ENCODE measurements at places on chromosomes 6 and 20.

DNA sequence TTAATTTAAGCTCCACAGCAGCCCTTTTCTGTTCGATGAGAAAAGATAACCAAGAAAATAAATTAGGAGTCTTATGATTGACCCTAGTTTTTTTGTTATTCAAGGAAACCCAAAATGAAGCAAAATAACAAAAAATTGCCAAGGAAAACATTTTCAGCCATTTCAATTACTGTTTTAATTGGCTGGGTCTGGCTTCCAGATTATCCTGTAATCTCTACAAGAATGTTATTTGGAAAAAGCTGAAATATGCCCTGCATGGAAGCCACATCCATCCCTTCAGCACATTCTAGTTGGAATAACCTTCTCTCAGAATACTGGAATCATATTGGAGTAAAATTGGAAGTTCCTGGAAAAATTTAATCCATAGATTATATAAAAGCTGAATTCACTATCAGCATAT, 191.1 kb upstream of the CCN2 start:
- peak; percentile 38 for DNase-seq

DNA sequence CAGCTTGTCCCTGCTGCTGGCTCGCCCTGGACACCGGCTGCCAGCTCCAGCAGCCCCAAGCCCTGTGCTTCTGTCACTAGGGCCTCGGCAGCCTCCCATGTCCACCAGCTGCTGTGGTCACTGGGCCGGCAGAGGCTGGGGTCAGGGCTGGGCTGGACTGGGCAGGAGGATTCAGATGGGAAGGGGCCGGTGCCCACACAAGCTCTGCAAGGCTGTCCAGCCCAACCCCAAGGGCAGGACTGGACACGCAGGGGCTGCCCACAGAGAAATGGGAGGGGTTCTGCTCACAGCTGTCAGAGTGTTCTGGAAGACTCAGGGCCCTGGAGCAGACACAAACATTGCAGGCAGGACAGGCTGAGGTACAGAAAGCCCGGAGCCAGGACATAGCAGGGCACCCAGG, 65.6 kb downstream of the ADNP start:
- no peak for DNase-seq

GRCh38 chr20:18811186-18811585, 2.4 kb upstream of the SCP2D1 start:
- DNase-seq = no peak

GRCh38 chr6:13765570-13765969, 48.8 kb downstream of the MCUR1 start:
- DNase-seq = peak; percentile 16

- no peak for DNase-seq
Measured at GRCh38 chr6:87628424-87628823, 38.5 kb downstream of the ORC3 start.

DNA sequence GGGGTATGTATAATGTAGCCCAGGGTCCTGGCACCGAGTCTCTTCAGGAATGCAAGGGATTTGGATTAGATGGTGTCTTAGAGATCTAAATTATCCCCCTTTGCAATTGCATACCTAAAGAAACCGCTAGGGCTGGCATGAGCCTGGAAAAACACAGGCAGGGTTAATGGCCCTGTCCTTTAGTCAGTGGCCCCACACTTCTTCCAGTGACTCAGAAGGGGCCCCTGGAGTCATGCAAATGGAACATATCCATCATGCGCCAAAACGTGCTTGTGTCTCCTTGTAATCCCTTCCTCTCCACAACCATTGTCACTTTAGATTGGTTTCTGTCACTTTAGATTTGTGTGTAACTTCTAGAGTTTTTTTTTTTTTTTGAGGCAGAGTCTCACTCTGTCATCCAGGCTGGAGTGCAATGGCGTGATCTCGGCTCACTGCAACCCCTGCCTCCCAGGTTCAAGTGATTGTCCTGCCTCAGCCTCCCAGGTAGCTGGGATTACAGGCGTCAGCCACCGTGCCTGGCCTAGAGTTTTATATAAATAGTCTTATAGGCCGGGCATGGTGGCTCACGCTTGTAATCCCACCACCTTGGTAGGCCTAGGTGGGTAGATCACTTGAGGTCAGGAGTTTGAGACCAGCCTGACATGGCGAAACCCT, 8.7 kb upstream of the MYBL2 start:
- DNase-seq = peak; percentile 12

GRCh38 chr20:43972692-43973091, 58.0 kb downstream of the TOX2 start:
- DNase-seq = no peak

GRCh38 chr6:162750776-162751175, 23.0 kb downstream of the PACRG start:
- DNase-seq = no peak

DNA sequence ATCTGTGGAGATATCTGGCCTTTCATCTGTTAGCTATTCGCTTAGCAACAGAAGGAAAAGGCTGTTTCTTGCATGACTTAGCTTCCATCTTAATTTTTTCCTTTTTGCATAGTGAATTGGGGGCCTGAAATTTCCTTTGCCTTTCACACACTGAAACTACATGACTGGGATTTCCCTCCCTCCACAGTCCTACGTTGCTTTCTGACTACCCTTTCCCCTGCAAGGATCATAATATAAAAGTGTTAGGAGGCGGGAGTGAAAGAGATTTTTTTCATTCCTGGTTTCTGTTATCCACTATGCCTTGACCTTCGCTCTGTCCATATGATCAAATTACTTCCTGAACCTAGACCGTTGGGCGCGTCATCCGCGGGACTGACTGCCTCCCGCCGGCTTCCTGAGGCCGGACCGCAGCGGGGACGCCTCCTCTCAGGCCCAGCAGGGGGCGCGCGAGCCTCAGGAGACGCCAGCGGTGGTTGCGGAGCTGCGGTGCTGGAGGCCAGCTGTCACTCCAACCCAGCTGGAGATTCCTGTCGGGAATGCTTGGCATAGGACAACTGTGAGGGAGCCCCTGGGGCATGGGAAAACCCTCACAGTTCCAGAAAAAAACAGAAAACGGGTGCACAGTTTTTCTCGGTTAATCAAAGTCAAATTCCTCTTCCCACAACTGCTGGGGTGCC, 55.6 kb downstream of the MEP1A start:
- DNase-seq = peak; percentile 62

GRCh38 chr20:60437418-60437817, 479.2 kb downstream of the CDH26 start:
- DNase-seq = no peak

DNA sequence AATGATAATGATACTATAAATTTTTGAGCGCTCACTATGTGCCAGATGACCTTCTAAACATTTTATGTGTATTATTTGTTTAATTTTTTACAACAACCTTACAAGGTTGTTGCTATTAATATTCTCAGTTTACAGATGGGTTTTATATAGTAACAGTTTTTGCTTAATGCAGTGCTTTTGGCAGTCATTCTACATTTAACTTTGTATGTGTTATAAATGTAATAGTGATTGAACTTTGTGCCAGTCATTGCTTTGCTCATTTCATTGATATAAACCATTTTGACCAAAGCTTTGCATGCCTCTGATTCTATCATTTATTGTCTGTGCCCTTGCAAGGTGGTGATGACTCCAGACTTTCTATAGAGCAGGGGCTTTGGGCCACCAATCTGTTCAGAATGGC, 206.3 kb upstream of the LAMP5 start:
- DNase-seq = no peak

- DNase-seq = no peak
Measured at GRCh38 chr6:133681891-133682290, 207.0 kb upstream of the TCF21 start.

DNA sequence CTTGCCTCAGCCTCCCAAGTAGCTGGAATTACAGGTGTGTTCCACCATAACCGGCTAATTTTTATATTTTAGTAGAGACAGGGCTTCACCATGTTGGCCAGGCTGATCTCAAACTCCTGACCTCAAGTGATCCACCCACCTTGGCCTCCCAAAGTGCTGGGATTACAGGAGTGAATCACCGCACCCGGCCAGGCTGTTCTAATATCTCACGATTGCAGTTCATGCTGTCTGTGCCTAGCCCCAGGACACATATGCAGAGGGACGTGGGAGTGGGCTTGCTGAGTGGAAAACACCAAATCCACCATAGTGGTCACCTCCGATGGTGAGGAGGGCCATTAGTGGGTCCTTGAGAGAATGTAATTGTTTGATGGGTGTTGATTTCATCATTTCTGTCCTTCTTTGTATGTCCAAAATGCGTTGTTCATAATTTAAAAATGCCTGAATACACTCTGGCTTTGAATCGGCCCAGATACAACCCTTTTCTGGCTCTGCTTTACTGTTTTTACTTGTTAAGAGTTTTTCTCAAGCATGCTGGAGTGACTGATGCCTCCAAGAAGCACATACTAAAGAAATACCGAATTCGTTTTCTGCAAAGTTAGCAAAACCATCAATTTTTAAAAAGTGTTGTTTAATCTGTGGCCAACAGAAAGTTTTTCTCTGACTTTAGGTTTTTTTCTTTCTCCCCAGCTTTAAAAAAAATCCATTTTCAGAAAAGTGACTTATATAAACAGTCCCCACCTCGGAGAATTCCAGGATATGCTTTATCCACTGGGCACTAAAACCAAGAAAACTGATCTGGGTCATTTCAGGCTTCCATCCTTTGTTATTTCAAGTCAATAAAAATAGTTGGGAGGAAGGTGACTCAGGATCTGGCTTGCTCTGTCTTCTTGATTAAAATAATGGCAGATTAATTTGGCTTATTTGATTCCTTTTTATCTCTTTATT, 18.8 kb upstream of the RALGAPA2 start:
- DNase-seq = no peak

DNA sequence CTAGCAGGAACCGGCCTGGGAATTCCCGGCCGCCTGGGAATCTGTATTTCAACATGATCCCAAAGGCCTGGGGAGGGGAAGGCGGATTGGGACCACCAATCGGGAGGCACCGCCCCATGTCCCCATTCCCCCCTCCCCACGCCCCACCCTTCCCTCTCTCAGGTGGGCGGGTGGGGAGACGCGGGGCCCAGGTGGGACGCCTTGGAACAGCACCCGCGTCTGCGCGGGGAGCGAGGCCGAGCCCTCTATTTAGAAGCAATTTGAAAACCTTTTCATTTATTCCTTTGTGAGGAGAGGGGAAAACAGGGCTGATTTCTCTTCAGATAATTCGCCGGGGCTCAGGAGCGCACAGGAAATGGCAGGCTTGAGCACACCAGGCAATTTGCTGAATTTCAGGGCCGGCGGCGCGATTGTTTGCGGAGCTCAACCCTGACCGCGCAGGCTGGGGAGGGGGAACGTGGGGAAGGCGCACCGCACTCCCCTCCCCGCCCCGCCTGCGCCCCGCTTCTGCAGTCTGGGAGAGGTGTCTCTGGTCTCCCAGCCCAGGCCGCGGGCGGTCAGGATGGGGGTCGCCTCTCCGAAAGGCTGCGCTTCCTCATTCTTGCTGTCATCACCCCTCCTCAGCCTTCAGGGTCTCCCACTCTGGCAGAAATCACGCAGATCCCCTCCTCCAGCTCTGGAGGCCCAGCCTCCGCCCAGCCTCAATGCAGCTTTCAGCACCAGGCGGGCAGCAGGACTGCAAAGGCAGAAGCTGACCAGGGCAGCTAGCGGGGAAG, 170.0 kb downstream of the GRM4 start:
- no peak for DNase-seq

DNA sequence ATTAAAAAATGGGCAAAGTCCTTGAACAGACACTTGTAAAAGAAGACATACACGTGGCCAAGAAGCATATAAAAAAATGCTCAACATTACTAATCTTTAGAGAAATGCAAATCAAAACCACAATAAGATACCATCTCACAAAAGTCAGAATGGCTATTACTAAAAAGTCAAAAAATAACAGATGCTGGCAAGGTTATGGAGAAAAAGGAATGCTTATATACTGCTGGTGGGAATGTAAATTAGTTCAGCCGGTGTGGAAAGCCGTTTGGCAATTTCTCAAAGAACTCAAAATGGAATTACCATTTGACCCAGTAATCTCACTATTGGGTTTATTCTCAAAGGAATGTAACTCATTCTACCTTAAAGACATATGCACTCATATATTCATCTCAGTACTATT, 166.6 kb downstream of the KHDC1L start:
- peak; percentile 66 for DNase-seq

DNA sequence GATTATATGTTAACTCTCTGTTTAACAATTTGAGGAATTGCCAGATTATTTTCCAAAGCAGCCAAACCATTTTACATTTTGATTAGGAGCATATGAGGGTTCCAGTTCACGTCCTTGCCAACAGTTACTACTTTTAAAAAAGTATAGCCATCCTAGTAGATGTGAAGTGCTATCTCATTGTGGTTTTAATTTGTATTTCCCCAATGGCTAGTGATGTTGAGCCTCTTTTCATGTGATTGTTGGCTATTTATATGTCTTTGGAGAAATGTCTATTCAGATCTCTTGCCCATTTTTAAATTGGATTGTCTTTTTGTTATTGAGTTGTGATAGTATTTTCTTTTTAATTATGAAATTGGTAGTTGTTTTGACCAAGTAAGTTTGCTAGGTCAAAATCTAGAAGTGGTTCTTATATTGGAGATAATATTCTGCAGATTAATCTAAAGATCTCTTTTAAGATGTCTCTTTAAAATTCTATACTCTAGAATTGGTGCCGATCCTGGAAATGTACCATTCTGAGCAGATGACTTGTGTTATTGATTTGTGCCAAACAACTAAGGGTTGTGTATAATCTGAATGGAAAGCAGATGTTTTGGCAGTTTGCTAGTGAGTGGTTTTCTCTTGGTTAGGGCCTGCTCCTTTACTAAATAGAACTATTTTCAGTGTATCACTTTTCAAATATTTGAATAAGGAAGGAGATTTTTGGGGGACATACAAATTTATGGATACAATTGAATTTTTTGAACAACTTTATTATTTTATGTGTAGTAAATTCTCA, 99.5 kb downstream of the CDKAL1 start:
- DNase-seq = peak; percentile 45

DNA sequence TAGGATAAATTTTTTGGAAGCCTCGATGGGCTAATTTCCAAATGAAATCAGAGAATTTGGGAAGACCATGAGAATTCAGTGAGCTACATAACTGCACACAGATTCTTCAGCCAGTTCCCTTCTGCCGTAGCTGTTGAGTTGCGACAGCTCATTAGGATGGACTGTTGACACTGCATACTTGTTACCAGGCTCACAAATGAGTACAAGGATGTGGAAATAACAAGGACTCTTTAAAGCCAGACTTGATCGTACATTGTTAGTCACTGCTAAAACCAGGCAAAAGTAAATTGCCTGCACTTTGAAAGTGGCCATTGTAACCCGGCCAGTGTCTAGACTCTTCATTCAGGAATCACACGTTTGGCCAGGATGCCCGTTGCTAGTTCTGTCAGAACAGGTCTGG, 37.0 kb downstream of the NDUFAF5 start:
- peak; percentile 92 for DNase-seq

DNA sequence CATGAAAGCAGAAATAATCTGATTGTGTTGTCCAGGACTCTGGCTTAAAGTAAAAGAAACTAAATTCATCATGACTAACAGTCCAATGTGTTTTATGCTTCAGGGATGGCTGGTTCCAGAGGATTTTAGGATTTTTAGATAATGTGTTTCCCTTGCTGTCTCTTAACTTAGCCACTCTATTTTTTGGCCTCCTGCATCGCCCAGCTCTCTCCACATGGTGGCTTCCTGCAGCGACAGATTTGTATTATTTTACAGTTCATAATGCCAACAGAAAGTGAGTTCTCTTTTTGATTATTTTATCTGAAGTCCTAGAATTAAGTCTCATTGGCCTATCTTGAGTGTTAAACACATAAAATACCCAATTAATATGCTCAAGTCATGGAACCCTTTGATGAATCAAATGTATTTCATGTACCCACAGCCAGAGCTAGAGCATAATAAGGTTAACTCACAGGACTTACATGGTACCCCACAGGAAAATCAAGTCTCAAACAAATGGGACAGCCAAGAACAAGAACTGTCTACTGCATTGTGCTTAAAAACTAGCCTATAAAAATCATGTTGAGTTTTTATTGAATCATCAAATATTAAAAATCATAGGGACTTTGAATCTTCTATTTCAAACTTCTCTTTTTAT, 582.5 kb downstream of the DOK5 start:
- DNase-seq = no peak
